Activated naive CD4-positive, alpha-beta T cell treated with anti-CD3 and anti-CD28 coated beads, Interleukin-2, amount 50 U/mL, for 16 hours (primary cell): ENCODE measurements at places on chromosomes 11 and 22.

GRCh38 chr11:8083088-8083395, 2.0 kb downstream of the TUB start:
- no peak for DNase-seq

DNA sequence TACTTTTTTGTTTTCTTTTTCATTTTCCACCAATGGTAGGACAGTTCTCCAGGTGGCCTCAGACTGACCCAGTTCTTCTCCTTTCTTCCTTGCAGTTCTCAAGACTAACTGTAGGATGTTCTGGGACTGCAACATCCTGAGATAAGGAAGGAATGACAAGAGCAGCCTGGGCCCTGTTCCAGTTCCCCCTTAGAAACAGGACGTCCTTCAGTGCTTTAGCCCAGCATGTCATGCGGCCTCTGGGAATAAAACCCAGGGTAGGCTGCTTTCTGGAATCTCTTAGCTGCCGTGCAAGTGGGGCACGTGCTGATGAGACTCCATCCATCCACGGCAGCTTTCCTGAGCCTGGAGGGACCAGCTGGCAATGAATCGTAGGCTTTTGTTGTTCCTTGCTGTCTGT, 24.0 kb upstream of the CADM1 start:
- no peak for DNase-seq

- DNase-seq, result no peak
Measured at GRCh38 chr11:75475767-75476650, 43.0 kb upstream of the KLHL35 start.

DNA sequence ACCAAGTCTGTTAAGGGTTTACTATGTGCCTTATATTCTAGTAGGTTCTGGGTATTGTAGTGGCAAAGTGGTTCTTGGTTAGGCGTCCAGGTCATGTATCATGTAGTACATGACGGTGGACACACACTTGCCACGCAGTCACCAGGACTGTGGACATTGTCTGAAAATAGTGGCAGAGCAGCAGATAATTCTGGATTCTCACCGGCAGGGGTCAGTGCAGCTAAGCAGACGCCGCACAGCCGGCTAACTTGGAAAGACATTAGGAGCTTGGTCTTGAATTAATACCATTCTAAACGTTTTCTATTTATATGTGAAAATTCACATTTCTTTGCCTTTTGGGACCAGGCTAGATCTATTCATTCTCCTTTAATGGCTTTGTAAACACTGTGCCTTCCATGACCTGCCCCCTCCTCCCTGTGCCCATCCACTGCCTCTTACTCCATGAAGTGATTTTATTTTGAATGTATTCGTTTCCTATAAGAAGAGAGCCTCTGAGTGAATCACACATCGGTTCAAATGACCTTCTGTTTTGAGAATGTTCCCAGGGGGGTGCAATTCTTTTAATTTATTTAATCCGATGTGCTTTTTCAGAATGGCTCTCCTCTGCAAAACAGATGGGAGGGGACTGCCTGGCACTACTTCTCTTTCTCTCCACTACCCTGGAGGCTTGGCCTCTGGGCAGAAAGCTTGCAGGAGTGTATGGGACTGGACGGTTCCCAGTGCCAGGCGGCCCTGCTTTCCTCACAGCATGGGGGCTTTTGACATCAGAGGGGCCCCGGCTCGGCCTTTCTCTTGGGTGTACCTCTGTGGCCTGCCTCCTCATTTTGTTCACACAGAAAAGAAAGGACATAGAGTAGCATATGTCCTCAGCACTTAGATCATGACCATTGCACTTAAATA, 378.0 kb downstream of the NTM start:
- DNase-seq, result no peak

DNA sequence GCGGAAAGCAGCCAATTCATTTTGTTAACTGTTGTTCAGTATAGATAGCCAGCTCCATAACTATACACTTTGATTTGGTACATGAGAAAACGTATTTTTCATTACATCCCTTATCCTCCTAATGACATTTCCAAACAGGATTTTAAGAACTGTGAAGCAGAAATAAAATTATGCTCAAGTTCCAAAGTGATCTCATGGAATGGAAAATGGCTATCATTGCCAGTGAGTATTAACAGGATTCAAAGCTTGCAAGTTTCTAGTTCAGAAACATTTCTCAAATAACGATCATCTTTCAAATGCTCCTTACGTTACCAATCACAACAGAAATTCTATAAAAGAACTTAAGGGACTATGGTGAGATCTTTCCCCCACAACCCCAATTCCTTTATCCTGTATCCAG, 53.7 kb downstream of the CADM1 start:
- no peak for DNase-seq
